ENCODE measurements at places on chromosomes 3 and 15.

- peak; percentile 73 for DNase-seq
These were observed 9.2 kb upstream of the RBSN start for GRCh38 chr3:15108082-15108545.

- DNase-seq: no peak
These were observed 193.3 kb upstream of the SLCO3A1 start for GRCh38 chr15:91660174-91660649.

DNA sequence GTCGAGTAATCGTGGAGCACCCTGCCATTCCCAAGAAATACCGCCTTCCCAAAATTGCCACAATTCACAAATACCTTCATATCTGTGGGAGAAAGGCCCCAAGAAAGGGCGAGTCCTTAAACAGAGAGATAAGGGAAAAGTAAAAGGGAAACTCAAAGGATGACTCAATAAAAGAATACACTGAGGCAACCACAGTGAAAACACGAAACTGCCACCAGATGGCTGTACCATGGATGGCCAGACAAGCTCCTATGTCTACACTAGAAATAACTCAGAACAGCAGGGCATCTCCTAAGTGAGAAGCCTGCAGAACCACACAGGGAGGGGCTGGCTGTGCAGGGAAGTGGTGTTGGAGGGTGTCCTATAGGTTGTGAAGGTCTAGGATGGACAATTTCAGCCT, 25.0 kb downstream of the SRGAP3 start:
- DNase-seq: no peak

DNA sequence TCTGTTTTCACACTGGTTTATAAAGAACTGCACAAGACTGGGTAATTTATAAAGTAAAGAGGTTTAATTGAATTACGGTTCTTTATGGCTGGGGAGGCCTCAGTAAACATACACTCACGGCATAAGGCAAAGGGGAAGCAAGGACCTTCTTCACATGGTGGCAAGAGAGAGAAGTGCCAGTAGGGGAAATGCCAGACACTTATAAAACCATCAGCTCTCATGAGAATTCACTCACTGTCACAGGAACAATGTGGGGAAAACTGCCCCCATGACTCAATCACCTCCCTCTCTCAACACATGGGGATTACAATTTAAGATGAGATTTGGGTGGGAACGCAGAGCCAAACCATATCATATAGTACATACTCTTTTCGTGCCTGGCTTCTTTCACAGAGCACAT, 42.4 kb downstream of the MAP2K1 start:
- no peak for DNase-seq

DNA sequence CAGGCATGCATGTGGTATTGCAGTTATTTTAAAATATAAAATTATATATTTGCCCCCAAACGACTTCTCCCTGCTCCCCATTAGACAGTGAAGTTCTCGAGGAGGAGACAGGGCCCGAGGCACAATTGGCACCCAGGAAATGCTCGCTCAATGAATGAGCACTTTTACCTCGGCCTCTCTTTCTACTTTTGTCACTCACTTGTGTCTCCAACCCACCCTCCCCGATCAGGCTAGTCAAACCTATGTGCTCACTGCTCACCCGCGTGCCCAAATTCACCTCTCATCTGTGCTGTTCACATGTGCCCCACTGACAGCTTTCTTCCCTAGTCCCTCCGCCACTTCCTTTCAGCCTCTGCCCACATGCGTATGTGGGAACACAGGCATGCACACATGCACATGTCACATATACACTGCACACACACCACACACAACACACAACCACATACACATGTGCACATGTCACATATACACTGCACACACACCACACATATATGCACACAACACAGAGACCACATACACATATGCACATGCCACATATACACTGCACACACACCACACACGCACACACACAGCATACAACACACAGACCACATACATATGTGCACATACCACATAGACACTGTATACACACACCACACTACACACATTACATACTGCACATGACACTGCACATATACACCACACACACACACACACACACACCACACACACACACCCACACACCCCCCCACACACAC, 46.3 kb upstream of the DLG1 start:
- DNase-seq: no peak

Measured in activated naive CD4-positive, alpha-beta T cell treated with anti-CD3 and anti-CD28 coated beads, Interleukin-2, amount 50 U/mL, for 72 hours (primary cell).